Islet precursor cell (in vitro differentiated cells): ENCODE measurements at places on chromosomes 3 and 15.

GRCh38 chr15:71893691-71894090, 83.3 kb downstream of the NR2E3 start:
- no peak for DNase-seq

DNA sequence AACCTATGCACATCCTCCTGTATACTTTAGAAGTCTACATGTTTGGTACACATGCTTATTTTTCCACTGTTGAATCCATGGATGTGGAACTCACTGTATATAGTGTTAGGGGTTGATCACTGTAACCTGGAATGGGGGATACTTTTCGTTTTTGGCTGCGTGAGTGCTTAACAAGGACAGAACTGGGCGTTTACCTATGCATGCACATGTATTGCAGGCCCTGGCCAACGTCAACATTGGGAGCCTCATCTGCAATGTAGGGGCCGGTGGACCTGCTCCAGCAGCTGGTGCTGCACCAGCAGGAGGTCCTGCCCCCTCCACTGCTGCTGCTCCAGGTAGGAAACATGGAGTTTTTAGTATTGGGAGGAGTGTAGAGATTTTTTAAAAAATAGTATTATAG, 2.3 kb downstream of the RPLP1 start:
- DNase-seq: peak; percentile 42

- DNase-seq: no peak
Measured at GRCh38 chr3:148218222-148218621, 479.5 kb upstream of the AGTR1 start.

GRCh38 chr3:47250309-47251060, 32.1 kb downstream of the KIF9 start:
- peak; percentile 75 for DNase-seq

DNA sequence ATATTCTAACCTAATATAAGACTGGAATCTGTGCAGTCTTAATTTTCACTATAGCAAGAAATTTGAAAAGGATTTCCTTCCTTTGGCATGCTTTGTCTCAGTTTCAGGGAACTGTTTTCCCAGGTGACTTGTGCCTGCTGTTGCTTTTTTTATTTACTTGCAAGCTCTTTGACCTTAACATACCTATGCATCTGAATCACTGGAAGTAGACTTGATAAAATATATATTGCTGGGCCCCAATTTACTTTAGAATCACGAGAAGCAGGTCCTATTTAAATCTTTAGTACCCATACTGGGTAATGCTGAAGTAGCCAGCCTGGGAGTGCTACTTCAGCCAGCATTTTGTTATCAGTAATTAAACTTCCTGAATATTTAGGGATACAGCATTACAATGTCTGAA, 257.9 kb upstream of the ALCAM start:
- no peak for DNase-seq

DNA sequence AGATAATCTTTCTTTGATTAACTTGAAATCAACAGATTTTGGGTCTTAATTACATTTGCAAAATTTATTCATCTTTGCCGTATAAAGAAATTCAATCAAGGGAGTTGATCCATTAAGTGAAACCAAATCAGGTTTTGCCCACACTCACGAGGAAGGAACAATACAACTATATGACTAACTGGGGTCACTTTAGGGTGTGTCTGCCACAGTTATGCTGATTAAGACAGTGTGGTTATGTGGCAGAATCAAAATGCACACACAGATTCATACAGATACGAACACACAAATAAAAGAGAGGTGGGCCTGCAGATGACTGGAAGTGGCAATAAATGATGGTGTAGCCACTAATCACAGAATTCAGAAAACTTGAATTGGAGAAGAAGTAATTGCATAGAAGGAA, 543.5 kb downstream of the GABRG3 start:
- DNase-seq: no peak

- DNase-seq: no peak
Measured at GRCh38 chr3:8286086-8286485, 215.5 kb upstream of the LMCD1 start.

DNA sequence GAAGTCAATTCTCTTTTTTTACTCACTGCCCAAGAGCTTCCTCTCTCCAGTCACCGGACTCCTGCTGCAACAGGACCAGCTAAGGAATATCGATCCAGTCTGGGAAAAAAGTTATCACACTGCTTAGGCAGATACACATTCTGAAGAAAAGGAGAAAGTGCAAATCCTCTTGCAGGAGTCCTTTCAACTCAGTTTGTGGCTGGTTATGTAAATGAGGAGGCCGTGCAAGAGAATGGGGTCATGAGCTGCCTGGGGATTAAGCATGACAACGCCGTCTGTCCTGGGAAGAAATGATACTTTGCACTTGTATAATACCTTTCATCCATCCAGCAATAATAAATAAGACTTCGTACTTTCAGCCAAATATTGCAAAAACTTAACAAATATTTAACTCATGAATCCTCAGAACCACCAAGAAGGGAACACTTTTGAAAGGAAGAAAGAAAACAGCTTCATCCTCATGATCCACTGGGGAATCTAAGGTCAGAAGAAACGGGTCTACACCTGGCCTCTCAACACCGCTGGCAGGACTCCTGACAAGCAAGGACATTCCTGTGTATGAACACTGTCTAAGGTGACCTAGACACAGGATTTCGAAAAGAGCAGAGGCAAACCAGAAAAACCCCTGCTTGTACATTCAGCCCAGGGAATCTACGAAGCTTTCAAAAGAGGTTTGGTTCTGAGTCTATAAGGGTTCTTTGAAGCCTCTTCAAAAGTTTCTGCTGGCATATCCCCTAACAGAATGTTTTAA, 13.1 kb upstream of the WWTR1 start:
- DNase-seq: no peak

- DNase-seq: no peak
Measured at GRCh38 chr3:27310688-27311087, 58.5 kb downstream of the NEK10 start.

DNA sequence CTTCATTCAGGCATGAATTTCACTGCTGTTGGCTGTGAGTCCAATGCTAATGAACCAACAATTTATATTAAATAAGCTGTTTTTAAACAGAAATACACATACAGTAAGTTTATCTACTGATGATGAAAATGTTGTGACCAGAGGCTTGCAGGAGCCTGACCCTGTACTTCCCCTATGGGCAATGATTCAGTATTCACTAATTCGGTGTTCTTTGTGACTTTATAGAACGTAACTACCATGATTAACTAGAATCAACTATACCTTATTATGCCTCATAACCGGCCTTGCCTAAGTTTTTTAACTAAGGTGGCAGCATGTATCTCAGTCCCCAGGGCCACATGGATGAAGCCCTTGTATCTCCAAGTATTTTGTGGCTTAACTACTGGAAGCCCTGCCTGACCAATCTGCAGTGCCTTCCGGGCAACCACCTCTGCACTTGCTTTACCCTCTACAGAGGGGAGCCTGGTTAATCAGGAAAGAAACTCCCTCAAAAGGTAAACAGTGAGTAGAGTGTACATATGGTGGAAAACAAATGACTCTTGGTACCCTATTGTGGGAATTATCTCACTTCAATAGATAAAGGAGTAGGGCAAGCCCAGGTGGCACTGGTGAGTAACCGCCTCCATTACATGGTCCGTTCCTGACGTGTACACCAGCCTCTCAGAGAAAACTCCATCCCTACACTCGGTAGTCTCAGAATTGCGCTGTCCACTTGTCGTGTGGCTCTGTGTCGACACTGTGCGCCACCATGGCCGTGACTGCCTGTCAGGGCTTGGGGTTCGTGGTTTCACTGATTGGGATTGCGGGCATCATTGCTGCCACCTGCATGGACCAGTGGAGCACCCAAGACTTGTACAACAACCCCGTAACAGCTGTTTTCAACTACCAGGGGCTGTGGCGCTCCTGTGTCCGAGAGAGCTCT, 11.6 kb upstream of the CLDN18 start:
- DNase-seq: no peak
